ENCODE measurements at places on chromosomes 16 and 17.

DNA sequence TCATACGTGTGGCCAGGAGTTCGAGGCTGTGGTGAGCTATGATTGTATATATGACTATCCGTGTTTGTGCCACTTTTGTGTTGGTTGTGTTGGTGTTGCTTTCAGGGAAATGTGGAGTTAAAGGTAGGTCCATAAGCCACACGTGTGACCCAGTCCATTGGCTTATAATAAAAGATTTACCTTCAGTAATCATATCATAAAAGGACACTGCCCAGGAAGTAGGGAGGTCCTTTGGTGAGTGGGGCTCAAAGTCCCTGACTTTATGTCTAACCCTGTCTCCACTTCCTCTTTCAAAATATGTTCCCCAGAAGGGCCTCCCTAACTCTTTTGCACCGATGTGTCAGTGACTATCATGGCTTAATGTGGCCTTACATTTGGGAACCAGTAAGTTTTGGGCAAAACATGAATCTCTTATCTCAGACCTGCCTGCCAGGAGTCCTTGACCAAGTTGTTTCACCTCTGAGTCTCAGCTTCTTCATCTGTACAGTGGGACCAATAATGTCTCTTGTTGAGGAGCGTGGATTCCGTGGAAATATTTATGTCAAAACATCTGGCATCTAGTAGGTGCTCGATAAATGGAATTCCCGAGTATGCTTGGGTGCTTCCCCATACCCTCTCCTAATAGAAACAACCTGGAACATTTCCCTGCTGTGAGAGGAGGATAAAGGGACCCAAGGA is 4.8 kb downstream of the TNP2 start:
- DNase-seq: no peak

DNA sequence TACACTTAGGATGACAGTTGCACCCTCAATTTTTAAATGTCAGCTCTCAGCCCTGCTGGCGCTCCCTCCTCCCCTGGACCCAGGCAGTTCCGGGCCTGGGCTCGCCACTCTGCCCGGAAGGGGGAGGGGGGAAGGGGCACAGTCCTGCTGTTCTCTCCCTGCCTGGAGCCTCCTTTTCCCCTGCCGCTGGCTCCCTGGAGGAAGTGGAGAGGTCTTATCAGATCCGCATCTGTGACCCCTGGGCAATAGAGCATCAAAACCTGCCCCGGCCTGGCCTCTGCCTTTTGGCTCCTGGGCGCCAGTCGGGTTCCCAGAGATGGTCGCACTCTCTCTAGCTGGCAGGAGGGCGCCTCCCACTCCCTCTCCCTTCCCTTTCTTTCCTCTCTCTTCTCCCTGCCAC is 149.3 kb downstream of the IRF8 start:
- DNase-seq: no peak

DNA sequence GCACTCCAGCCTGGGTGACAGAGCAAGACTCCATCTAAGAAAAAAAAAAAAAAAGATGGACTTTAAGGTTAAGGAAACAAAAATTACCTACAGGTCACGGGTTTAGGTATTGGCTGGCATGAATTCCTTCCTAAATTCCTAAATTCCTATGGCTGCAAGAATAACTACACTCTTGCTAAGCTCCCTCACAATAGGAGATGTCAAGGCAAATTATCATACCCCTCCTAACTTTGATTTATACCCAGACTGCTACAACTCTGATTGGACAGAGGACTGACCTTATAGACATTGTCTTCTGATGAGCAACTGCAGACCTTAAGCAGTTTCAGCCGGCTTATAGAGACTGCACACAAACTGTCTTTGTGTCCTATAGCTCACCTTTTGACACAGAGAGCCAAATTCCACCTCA is 25.1 kb upstream of the TMC7 start:
- no peak for DNase-seq

DNA sequence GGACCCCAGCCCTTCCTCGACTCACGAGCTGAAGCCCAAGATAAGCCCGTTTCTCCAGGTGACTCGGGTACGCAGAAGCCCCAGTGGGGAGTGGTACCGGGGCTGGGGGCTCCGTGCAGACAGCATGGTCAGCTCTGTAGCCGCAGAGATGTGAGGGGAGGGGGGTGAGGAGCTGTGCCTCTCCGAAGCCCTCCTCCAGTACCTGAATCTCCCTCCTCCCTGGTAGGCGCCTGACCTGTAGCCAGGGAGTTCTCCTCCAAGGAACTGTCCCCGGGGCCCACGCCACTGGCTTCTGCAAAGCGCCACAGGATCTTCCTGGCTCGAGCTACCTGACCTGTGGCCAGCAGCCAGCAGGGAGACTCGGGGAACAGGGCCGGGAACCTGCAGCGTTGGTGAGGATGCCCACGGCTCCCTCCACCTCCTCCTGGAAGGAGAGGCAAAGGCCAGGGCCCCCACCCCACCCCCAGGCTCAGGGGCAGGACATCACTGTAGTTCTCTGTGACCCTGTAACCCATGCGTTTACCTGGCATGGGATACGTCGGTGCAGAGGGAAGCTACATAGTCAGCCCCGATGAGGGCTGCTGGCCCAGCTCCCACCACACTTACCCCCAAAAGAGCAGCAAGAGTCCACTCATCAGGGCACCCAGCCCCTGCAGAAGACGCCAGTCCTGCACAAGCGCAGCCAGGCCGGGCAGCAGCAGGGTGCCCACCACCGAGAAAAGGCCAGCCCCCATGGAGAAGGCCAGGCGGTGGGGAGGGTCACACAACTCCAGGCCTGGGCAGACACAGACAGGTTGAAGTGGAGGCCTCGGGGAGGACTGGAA is 1.7 kb downstream of the SLC22A31 start:
- no peak for DNase-seq
